Activated T-helper 17 cell treated with anti-CD3 and anti-CD28 coated beads, Interleukin-2, amount 50 U/mL, for 72 hours (primary cell): ENCODE measurements at places on chromosomes 13 and 19. TPM values are rescaled to one million over a fixed set of nuclear protein-coding genes. Genes with fewer than 3 reads are reported as not detected.

DNA sequence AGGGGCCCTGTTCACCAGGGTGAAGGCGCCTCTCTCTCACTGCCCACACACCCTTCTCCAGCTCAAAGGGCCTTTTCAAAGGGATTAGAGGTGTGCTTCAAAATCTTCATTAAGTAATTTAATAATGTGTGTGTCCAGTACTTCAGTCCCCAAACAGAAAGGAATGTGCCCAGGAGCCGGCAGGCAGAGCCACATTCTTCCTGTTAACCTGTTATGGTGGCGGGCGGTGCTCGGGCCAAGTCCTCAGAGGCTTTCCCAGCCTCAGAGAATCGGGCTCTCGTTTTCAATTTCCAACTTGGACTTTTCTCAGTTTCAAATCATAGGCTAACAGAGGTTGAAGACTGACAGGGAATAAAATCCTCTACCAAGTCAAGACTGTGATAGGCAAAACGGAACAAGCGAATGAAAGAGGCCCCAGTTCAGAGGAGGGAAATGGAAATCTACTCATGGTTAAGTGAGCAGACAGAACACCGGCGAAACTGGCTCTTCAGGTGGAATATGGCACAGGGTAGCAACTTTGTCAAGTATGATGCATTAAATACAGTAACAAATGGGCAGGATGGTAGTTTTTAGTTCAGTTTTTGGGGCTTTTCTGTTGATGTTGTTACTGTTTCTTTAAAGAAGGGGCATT, 68.6 kb downstream of the FOXO1 start:
- peaks cover 10% of the 10 kb centered on the region for H3K36me3 ChIP-seq
- H3K4me1 ChIP-seq, result peaks cover 56% of the 10 kb centered on the region
- H3K27me3 ChIP-seq, result no peaks in the 10 kb centered on the region
- H3K4me3 ChIP-seq, result peak overlapping the region; percentile 87

DNA sequence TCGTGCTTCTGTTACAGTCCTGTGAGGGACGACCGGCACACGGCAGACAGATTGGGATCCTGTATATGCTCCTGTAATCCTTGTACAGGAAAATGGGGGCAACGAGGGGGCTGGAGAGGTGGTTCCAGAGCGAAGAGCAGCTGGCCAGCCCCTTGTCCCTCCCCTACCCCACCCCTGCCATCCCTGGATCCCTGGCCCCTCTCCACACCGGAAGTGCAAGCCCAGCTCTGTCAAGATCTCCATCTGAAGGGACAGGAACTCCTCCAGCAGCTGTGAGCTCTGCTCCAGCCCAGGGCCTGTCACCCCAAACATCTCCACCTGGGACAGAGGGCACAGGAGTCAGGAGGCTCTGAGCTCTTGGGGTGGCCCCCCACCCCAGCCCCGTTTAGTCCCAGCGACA, 5.5 kb upstream of the CCER2 start:
- ATAC-seq, result no peak
- H3K4me1 ChIP-seq, result no peaks in the 10 kb centered on the region
- H3K27ac ChIP-seq, result no peak overlapping the region
- peaks cover 9% of the 10 kb centered on the region for H3K36me3 ChIP-seq
- H3K27me3 ChIP-seq, result no peaks in the 10 kb centered on the region
- no peak overlapping the region for H3K4me3 ChIP-seq

DNA sequence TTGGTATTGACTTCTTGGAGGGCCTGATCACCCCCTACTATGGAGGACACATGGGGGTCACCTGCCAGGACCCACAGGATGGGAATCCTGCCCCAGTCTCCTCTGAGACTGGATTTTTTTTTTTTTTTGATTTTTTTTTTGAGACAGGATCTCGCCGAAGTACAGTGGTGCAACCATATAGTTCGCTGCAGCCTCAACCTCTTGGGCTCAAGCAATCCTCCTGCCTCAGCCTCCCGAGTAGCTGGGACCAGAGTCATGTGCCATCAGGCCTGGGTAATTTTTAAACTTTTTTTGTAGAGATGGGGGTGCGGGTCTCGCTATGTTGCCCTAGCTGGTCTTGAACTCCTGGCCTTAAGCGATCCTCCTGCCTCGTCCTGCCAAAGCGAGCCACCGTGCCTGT, 14.2 kb upstream of the ADGRE5 start:
- peak overlapping the region; percentile 91 for H3K4me3 ChIP-seq
- H3K36me3 ChIP-seq, result peaks cover 28% of the 10 kb centered on the region
- peak overlapping the region; percentile 100 for H3K27ac ChIP-seq
- peaks cover 38% of the 10 kb centered on the region for H3K4me1 ChIP-seq
- no peaks in the 10 kb centered on the region for H3K27me3 ChIP-seq

DNA sequence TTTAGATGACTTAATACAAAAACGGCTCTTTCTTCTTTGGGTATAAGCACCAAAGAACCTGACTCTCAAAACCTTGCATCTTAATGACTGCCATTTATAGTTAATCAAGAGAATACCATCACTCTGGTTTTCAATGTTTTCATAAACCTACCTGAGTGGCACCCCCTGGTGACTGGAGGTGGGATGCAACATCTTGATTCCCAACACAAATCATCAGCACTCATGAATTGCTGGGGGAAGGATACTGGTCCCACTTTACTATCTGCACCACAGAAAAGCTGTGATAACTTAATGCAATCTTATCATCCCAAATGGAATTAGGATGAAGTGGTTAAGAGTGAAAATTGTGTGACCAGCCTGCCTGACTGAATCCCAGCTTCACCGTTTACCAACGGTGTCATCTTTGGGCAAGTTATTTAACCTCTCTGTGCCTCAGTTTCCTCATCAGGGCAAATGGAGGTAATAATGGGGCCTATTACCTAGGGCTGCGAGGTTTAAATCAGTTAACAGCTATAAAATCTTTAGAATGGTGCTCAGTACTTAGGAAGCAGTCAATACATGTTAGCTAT, 366.4 kb downstream of the KLF12 start:
- peak overlapping the region; percentile 89 for H3K4me3 ChIP-seq
- H3K4me1 ChIP-seq, result peaks cover 38% of the 10 kb centered on the region
- peak; percentile 12 for ATAC-seq
- peak overlapping the region; percentile 64 for H3K27ac ChIP-seq

- H3K36me3 ChIP-seq, result peaks cover 23% of the 10 kb centered on the region
- peaks cover 24% of the 10 kb centered on the region for H3K27me3 ChIP-seq
- H3K4me1 ChIP-seq, result peaks cover 15% of the 10 kb centered on the region
- ATAC-seq, result peak; percentile 89
- H3K4me3 ChIP-seq, result peak overlapping the region; percentile 89
- H3K27ac ChIP-seq, result peak overlapping the region; percentile 90
These were observed 6.9 kb downstream of the UPK1A start for GRCh38 chr19:35673121-35673804.

- no peak for ATAC-seq
- no peak overlapping the region for H3K4me3 ChIP-seq
- H3K36me3 ChIP-seq, result peaks cover 91% of the 10 kb centered on the region
- H3K27ac ChIP-seq, result no peak overlapping the region
These were observed 15.1 kb downstream of the SLC25A30 start for GRCh38 chr13:45403081-45403480.

DNA sequence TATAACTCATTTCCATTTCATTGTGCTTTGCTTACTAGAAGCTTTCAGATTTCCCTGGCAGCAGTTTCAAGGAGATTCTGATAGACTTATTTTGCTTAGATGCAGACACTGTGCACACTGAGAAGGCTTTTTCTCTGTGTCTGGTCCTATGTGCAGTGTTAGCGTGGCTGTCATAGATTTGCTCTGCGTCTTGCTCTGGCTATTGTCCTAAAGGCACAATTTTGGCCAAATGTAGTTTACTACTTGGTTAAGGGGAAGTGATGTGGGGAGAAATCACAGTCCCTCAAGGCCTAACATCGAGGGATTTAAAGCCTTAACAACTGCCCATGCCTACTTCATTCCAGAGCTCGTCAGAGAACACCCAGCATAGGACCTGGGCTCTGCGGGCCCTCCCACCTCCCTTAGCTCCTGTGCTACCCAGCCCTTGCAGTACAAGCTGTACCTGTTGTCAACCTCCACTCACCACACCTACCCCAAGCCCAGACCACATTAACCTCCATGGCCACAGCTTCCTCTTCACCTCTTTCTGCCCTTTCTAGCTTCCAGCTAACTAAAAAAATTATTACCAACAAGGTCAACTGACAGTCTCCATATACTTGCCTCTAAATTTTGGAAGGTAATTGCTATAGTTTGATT, 38.9 kb upstream of the KATNAL1 start:
- peaks cover 27% of the 10 kb centered on the region for H3K4me1 ChIP-seq
- peak overlapping the region; percentile 47 for H3K4me3 ChIP-seq
- peak overlapping the region; percentile 42 for H3K27ac ChIP-seq
- no peaks in the 10 kb centered on the region for H3K27me3 ChIP-seq
- ATAC-seq, result peak; percentile 92
- peaks cover 21% of the 10 kb centered on the region for H3K36me3 ChIP-seq

DNA sequence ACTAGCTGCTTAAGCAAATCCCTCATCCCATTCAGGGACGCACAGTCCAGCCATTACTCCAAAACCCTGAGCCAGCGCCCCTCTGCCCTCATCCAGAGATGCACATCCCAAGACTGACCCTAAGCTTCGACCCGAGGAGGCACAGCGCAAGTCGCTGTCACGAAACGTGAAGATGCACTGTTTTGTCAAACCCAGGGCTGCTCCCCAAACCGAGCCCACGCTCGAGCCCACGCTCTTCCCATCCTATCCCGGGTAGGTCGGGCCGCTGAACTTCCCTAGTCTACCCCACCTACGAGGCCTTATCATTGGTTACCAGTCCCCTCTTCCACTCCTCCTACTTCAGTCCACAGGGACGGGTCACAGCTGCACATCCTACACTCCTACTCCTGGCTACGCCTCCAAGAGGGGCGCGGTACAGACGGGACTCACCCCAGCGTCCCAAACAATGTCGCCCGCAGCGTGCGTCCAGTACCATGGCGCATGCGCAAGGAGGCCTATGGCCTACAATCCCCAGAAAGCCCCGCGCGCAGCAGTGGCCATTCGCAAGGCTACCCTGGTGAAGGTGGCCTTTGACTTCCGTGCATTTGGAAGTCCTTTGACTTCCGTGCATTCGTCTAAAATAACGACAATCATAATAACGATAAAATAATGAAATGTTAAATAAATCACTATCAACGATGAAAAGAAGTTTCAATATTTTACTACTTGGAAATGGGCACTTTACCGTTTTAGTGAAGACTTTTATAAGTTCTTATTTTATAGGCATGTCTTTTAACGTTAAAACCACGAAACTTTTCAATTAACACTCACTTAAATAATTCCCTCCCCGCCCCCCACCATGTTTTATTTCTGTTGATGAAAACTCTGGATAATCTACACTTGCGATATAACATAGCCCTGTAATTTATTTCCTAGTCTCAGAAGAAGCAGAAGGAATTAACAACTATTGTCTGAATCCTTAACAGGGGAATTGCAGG, at the start of gene ZNF285:
TSS of gene ZNF285 (minus strand) at position 470 of the 977 bp plus-strand sequence. CDS start 4,395 bp downstream, outside the sequence.
- peaks cover 7% of the 10 kb centered on the region for H3K27me3 ChIP-seq
- peak; percentile 98 for ATAC-seq
- peak within 1 kb of the TSS; percentile 78 for H3K27ac ChIP-seq
- H3K36me3 ChIP-seq, result peaks cover 16% of the 10 kb centered on the region

DNA sequence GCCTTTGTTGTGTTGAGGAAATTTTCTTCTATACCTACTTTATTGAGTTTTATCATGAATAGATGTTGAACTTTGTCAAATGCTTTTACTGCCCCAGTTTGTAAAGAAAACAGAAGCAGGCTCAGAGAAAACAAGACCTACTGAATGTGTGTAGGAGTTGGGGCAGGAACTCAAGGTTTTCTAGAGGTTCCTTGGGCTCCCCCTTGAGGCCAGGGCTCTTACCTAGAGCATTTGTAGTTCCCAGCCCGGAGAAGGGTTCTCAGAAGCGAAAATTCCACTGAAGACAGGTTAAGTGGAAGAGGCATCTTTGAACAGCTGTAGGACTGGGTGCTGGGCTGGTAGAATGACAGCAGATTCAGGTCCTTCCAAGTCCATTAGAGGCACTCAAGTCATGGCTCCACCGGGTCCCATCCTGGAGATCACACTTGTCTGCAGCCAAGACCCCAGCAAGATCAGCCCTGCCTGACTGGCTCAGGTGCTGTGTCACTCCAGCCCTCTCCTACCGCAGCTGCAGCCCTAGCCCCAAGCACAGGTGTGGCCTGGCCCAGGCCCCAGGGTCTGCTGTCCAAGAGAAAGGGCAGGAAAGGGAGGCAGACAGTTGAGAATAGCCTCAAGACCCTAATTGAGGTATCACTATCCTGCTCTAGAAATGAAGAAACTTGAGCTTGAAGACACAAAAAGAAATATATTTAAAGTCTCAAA, 425.5 kb downstream of the PCDH20 start:
- no peaks in the 10 kb centered on the region for H3K27me3 ChIP-seq
- H3K36me3 ChIP-seq, result no peaks in the 10 kb centered on the region
- no peaks in the 10 kb centered on the region for H3K4me1 ChIP-seq
- ATAC-seq, result no peak

DNA sequence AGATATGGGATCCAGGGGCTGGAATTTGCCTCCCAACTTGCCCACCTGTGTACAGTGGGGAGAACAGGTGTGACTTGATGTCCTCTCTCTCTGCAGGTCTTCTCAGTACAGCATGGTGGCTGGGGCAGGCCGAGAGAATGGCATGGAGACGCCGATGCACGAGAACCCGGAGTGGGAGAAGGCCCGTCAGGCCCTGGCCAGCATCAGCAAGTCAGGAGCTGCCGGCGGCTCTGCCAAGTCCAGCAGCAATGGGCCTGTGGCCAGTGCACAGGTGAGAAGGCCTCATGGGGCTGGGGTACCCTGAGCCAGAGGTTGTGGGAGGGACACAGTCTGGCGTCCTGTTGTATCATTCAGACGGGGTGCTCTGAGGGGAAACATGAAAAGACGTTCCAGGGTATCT, 3.0 kb downstream of the LENG8 start:
- no peaks in the 10 kb centered on the region for H3K27me3 ChIP-seq
- ATAC-seq, result no peak
- peak overlapping the region; percentile 99 for H3K27ac ChIP-seq
- H3K36me3 ChIP-seq, result peaks cover 94% of the 10 kb centered on the region
- H3K4me3 ChIP-seq, result peak overlapping the region; percentile 99
- peaks cover 26% of the 10 kb centered on the region for H3K4me1 ChIP-seq

DNA sequence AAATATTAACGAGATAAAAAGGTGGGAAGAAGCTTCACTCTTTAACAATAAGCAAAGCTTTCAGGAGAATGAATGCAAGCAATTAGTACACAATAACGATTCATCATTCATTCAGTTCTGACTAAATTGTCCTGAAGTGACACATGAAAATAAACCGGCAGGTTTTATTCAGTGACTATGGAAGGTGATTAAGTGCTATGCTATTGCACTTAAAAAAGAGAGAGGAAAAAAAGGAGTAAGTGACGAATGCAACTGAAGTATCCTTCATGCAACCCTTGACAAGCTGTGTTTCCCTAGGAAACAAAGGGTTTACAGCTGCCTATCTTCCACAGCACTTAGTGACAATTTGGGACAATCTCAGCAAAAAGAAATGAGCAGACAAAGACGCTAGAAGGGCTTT, 1.4 kb downstream of the LIG4 start:
- H3K4me1 ChIP-seq, result peaks cover under 1% of the 10 kb centered on the region
- ATAC-seq, result no peak
- peaks cover 35% of the 10 kb centered on the region for H3K36me3 ChIP-seq
- no peaks in the 10 kb centered on the region for H3K27me3 ChIP-seq
- peak overlapping the region; percentile 55 for H3K27ac ChIP-seq

Gene CEACAM16
- total RNA-seq, result not detected

Gene CGB5
- not detected for total RNA-seq

Gene CYP2A6
- not detected for total RNA-seq

Gene SBK3
- total RNA-seq, result not detected

Gene GRIK5
- 1.7 TPM for total RNA-seq

Gene SKA3
- 29.5 TPM for total RNA-seq
